Astrocyte (in vitro differentiated cells and primary cell): ENCODE measurements at places on chromosomes 7 and 10. TPM values are rescaled to one million over a fixed set of nuclear protein-coding genes. Genes with fewer than 3 reads are reported as not detected.

FAM25G gene
- not detected in 2 replicates for total RNA-seq

RARRES2 gene
- total RNA-seq: 19.4 and 21.7 TPM in 2 replicates

TBXAS1 gene
- 0.99 and 1.1 TPM in 2 replicates for total RNA-seq

DOCK4 gene
- 31.4 and 32.2 TPM in 2 replicates for total RNA-seq

EN2 gene
- total RNA-seq: not detected in 2 replicates
